ENCODE measurements at places on chromosomes 2 and 18.

- DNase-seq, result no peak
These were observed 520.6 kb upstream of the RAB12 start for GRCh38 chr18:8088626-8089025.

DNA sequence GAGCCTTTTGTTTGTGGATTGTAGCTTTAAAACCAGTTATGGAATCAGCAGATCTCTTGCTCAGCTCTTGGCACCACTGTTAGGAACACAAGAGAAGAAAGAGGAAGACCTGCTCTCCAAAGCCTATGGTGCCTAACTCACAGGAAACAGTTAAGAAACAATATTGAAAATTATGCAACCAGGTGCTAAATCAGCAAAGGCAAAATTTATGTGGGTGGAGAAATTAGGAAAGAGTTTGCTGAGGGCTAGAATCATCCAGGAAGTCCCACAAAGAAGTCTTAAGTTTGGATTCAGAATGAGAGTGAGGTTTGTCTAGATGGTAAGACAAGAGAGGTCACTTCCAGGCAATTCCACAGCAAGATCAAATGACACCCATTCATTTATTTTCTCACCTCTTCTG lies 49.4 kb downstream of the AOX1 start:
- no peak for DNase-seq

DNA sequence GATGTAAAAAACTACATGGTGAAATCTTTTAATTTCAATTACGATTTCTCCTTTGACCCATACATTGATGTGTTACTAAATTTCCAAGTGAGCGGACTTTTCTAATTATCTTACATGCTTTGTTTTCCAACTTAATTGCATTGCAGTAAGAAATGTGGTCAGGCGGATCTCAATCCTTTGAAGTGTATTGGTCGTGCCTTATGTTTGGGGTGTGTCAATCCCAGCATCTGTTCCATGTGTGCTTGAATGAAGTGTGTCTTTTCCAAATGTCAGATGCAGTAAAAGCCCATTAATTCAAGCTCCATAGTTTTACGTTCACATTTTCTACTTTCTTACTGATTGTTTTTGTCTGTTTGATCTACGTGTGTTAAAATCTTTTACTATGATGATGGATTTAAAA lies 113.1 kb downstream of the UXS1 start:
- DNase-seq, result no peak

- DNase-seq, result no peak
These were observed 367.7 kb upstream of the NETO1 start for GRCh38 chr18:73235491-73235890.

DNA sequence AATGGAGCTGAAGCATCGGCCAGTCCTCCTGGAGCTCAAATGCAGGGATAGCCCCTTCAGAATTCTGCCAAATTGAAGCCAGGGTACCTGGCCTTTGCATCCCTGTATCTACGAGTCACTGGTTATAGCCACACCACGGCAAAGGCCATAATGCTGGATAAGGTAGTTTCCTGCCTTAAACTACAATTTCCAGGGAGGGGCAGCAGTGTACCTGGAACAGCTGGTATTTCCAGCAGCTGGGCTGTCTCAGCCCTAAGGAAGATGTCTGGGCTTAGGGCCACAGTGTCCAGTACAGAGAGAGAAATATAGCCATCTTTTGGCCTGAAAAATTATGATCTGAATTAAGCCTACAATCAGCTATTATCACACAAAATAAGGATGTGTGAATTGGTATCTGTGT lies 180.3 kb downstream of the GCA start:
- no peak for DNase-seq

- DNase-seq, result no peak
These were observed 172.2 kb upstream of the SCN7A start for GRCh38 chr2:166665991-166666940.

DNA sequence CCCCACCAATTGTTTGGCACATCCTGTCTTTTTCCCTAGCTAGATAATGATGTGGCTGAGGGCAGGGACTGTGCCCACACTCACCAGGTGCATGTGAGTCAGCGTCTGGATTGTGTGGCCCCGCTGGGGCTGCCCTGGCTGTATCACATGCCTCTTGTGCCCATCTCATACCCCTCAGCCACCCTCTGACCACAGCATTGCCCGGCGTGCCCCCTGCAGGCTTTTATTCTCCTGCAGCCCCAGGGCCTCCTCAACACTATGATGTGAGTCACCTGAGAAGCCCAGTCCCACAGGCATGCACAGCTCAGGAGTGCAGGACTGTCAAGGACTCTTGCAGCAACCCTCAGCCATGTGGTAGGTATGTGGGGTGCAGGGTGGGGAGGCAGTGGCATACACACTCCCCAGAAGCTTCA lies 14.8 kb upstream of the STEAP3 start:
- no peak for DNase-seq

GRCh38 chr2:191927319-191927867 lies 80.5 kb upstream of the CAVIN2 start:
- no peak for DNase-seq

GRCh38 chr18:14031053-14031452 lies 101.2 kb downstream of the ZNF519 start:
- DNase-seq, result no peak

GRCh38 chr18:48122376-48122775 lies 191.9 kb upstream of the SMAD2 start:
- no peak for DNase-seq

GRCh38 chr18:62788876-62789275 lies 73.5 kb downstream of the PHLPP1 start:
- DNase-seq, result peak; percentile 21

- DNase-seq, result no peak
These were observed 73.2 kb upstream of the ZCCHC2 start for GRCh38 chr18:62449490-62450104.
